ENCODE measurements at places on chromosomes 16 and 17.

GRCh38 chr17:33239702-33240101 is 53.4 kb downstream of the ASIC2 start:
- no peak for DNase-seq

DNA sequence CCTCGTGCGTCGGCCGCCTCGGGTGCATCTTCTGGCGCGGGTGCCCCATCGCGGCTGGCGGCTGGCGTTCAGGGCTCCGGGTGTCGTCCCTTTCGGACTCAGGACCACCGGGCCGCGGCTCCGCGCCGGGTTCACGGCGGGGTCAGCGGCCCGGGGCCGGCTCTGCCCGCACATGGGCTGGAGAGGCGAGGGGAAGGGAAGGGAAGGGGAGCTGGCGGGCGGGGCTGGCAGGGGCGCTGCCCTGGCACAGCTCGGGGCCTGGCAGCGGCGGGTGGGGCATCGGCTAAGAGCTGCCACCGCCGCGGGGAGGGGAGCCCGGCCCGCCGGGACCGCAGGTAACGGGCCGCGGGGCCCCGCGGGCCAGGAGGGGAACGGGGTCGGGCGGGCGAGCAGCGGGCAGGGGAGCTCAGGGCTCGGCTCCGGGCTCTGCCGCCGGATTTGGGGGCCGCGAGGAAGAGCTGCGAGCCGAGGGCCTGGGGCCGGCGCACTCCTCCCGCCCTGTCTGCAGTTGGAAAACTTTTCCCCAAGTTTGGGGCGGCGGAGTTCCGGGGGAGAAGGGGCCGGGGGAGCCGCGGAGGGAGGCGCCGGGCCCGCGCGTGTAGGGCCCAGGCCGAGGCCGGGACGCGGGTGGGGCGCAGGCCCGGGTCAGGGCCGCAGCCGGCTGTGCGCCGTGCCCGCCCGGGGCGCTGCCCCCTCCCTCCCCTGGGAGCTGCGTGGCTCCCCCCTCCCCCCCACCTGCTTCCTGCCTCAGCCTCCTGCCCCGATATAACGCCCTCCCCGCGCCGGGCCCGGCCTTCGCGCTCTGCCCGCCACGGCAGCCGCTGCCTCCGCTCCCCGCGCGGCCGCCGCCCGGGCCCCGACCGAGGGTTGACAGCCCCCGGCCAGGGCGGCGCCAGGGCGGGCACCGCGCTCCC is 646 bp downstream of the HIC1 start:
- no peak for DNase-seq

GRCh38 chr16:66996324-66996982 is 8.1 kb downstream of the CES4A start:
- DNase-seq: no peak

DNA sequence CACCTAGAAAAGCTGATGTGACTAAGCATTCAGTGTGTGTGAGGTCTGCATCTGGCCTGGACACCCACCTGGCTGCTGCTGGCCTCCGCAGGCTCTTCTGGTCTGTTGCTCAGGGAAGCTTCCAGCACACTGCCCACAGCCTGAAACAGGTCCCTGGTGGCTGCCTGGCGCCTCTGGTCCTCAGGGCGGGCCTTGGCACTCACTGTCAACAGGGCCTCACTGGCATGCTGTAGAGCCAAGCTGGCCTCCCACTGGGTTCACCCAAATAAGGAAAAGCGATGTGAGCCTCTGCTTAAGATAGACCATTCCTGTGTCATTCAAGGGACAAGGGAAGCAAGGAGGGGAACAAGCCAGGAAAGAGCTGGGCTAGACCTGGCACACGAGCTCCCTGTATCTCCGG is 70.6 kb upstream of the BCO1 start:
- no peak for DNase-seq

- DNase-seq: no peak
These were observed 1.2 kb downstream of the BRIP1 start for GRCh38 chr17:61862105-61862574.

DNA sequence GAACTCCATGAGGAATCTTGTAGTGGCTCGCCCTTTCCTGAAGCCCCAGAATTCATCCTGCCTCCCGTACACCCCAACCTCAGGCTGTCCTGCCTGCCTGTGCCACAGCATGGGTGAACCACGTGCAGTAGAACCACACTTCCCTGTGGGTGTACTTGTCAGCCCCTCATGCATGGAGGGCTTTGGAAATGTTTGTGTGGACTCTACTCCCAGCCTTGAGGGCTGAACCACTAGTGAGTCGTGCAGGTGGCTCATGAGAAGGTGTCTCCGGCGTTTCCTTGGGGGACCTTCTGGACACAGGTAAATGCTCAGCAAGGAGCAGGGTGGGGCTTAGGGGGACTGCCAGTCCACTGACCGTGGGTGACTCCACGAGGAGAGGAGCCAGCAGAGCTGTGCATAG is 58.7 kb upstream of the ADORA2B start:
- DNase-seq: no peak

DNA sequence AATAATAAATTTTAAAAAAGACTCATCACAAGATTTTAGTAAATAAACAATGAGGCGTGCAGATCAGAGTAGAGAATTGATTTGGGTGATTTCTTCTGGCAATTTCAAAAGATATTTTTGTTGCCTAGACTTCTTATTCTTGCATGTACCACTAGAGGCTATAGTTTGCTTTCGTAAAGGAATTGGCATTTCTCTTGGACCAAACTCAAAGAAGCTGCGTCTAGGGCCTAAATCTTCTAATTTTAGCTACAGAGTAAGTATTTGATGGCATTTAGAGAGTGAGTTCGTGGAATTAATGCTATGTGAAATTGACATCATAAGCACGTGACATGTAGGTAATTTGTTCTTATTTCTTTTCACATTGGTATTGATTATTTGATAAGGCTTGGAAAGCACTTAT is 24.4 kb upstream of the ABCC11 start:
- no peak for DNase-seq

- no peak for DNase-seq
These were observed 25.6 kb downstream of the MSI2 start for GRCh38 chr17:57281887-57282286.

DNA sequence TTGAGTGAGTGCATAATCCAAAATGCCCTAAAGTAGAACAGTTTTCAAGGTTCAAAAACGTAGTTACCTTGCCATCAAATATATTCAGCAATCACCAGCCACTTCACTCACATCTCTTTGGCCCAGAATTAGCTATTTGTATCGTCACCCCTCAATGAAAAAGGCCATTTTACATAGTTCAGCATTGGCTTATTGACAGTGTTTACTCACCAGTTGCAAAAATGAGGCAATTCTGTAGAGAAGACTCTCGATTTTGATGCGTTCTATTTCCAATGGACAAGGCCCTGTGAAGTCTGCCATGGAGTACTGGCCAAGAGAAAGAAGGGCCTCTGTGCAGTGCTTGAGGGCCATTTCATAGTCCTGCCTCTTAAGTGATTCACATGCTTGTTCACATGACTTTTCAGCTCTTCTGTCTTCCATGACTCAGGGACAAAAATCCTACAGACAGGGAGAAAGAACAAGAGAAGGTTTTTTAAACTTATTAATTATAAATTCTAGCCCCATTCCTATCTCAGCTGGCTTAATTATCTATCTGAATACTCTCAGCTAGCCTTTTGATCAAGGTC is 26.5 kb downstream of the HELZ start:
- DNase-seq: no peak

Data from NCI-H2107 (cell line).